Tibial artery (tissue), 4 donors: ENCODE measurements at places on chromosomes 5 and 9.

DNA sequence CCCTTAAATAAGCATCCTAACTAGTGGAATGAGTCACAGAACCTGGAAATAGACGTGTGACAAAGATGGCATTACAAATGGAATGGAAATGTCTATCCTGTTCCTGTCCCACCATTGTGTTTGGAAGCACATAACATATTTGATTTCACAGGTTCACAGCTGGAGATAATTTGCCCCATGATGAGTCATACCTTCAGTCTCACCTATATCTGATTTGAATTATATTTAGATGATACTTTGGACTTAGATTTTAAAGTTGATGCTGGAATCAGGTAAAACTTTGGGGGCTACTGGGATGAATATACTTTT lies 92.5 kb downstream of the CEMIP2 start:
- DNase-seq, result no peak

GRCh38 chr5:4797445-4797844 lies 342.7 kb upstream of the ADAMTS16 start:
- no peak for DNase-seq

DNA sequence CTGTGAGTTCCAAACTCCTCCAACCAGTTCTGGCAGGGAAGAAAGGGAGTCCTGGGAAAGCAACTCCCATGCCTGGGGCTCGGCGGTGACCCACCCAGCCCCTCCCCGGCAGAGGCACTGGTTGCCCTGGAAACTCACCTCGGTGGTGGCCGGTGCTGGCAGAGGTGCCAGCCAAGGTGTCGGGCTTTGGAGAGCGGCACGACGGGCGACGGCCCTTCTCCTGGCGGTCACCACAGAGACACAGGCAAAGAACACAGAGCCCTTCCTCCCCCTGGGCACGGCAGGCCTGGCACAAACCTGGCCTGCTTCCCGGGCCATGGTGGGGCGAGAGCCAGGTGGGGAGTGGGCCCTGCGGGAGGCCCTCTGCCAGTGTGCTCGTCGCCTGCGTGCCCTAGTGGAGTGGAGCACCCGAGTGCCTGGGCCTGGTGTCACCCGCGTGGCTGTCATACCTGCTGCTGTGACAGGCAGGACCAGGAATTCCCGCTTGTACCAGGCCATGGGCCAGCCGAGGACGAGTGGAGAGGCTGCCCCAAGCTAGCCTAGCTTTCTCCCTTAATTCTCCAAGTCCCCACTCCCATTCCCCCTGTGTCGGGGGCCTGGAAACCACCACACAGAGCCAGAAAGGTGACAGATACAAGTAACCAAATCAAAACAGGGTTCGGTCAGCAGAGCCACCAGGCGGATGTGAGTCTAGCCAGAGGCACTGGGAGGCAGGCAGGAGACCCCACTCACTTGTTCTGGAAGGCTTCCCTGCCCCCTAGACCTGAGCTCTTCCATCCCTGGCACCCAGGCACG lies 8.2 kb upstream of the RALGDS start:
- no peak for DNase-seq

DNA sequence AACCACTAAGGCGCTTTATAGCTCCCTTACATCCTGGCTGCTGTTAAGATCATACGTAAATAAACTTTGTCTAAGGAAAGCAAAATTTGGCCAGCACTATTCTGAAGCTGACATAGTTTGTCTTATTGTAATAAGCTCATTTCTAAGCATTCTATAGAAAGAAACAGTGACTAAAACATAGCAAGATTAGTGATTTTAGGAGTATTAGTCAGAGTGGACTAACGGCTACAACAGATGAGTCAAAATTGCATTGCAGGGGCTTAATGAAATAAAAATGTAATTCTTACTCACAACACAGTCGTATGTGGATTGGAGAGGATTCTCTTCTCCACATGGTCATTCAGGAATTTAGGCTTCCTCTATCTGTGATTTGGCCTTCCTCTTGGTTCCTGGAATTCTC lies 347.6 kb downstream of the GADD45G start:
- no peak for DNase-seq

- no peak for DNase-seq
Observed at GRCh38 chr5:58469896-58470295, 10.0 kb upstream of the PLK2 start.

DNA sequence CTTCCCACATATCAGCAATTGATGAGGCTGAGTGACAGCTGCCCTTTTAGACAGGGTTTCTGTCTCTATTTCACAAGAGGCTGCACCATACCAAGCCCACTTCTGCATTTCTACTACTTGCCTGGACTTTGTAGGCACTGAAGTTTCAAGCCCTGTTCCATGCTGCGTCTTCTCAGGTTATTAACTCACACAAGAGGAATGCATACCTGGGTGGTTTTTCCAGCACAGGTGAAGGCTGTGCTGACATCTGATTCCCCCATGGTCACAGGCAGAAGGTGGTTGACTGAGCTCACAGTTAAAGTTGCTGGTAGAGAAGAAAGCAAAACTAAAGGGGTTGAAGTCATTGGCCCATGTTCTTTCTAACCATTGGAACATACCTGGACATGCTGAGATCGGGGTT lies 86.6 kb downstream of the MAMDC2 start:
- no peak for DNase-seq

DNA sequence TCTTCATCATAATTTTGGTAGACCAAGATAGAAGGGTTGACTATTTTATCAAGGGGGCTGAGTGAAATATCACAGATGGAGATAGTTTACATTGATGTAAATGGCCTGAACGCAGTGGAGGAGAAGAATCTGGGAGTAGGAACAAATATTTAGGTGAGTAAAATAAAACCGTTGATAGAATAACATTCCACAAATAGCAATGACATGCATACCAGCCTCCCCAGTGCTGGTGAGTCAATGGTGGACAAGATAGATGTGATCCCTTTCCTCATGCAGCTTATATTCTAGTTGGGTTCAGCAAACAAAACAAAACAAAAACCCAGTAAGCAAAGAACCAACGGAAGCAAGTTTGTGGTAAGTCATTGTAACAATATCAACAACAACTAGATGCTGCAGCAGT lies 385.2 kb downstream of the FAM170A start:
- DNase-seq, result no peak

DNA sequence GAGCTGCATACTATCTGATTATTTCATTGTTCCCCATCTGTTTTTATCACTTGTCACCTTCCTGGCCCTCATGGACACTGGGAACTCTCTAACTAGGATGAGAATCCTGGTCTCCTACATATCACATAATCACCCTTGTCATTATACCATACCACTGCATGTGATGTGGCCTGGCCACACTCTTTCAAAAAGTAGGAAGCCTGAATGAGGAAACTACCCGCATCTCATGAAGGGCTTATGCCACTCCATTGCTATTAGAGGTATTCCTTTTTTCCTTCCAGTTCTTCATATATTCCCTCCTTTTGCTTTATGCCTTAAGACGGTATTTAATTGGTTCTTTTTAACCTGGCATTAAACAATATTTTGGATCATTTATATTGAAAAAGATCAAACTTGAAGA lies 1341.4 kb upstream of the NUDT12 start:
- no peak for DNase-seq

DNA sequence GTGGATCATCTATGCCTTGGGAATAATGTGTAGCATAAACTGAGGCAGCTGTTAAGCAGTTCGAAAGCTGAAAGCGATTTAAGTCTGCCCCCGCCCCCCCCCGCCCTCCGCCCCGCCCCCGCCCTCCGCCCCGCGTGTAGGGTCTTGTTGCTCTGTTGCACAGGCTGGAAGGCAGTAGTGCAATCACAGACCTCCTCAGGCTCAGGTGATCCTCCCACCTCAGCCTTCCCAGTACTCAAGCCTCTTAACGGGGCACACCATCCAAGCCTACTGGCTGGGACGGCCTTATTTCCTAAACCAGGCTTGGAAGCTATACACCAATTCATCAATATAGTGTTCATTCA lies 945 bp downstream of the ANKDD1B start:
- no peak for DNase-seq

- DNase-seq, result no peak
Observed at GRCh38 chr5:109567374-109568044, 122.2 kb upstream of the MAN2A1 start.

- DNase-seq, result no peak
Observed at GRCh38 chr5:76225336-76225735, 142.2 kb downstream of the SV2C start.

DNA sequence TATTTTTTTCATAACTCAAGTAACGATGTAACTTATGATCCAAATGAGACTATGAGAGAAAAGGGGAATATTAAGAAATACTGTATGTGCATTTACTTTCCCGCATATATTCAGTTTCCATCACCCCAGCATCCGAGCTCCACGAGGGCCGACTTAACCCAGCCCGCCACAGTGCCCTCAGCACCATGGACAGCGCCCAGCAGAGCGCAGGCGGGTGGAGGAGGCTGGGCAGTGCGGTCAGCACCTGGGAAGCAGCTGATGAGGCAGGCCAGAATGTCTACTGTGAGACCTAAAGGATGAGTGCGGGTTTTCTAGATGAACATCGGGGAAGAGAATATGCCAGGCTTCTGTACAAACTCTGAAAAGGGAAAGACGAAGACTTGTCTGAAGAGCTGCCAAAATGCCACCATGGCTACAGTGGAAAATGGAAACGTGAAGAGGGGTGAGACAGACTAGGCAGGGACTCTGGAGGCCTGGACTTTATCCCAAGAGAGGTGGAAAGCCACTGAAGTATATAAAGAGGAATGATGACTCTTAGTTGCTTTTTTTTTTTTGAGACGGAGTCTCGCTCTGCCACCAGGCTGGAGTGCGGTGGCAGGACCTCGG lies 34.5 kb upstream of the MED27 start:
- peak; percentile 62 for DNase-seq

DNA sequence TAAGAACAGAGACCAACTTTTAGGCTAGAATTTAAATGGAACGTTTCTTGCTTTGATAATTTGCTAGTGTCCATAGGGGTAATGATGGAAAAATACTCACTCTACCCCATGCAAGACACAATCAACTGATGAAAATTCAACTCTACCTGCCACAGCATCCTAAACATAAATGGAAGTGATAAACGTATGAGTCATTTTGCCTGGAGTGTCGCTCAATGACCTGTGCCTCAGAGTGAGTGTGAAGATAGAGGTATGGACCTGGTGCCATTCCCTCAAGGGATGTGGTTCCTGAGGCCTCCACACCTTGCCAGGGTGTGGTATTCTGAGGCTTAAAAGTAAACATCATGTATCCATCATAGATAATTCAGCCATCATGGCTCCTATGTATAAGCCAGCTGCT lies 14.0 kb downstream of the ARL14EPL start:
- DNase-seq, result no peak

DNA sequence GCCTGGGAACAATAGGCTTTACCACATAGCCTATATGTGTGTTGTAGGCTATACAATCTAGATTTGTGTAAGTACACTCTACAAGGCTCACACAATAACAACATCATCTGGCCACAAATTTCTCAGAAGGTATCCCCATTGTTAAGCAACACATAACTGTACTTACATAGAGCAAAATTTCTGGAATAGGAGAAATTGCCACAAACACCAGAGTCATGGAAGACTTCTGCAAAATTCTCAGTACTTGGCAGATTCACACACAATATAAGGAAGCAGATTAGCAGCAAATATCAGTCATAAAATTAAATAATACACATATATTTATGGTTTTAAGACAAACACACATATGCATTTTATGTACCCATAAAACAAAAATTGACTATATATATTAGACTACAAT lies 16.4 kb downstream of the GNAQ start:
- no peak for DNase-seq

DNA sequence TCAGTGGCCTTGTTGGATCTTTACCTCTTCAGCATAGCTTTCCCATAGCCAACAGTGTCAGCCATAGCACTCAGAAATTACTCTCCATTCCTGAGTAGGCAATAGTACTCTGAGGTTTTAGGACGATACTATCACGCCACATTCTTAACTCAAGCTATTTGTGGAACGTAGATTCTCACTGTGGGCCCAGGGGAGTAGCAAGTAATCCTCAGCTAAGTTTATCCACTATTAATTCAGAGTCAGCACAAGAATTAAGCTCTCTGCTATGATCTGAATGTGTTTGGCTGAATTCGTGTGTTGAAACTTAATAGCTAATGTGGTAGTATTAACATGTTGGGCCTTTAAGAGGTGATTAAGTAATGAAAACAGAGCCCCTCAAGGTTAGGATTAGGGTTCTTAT lies 858.8 kb upstream of the NUDT12 start:
- DNase-seq, result no peak

DNA sequence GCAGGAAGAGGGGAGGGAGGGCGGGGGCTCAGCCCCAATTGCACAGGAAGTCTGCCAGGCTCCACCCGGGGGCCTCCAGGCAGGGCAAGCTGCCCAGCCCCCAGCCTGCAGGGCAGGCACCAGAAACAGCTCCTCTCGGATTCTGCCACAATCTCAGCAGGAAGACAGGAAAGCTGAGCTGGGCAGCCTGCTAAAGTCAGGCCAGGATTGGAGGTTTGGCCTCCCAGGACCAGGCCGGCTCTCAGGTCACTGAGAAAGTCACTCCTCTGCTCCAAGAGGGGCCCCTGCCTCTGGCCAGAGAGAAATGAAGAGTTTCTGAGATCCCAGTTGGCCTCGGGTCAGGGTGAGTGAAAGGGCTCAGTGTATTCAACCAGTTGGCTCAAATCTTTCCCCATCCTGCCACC lies 54.6 kb upstream of the STXBP1 start:
- DNase-seq, result no peak

- no peak for DNase-seq
Observed at GRCh38 chr5:132689513-132689912, 15.7 kb downstream of the IL4 start.

GRCh38 chr5:86880785-86881492 lies 263.2 kb downstream of the COX7C start:
- DNase-seq, result no peak

DNA sequence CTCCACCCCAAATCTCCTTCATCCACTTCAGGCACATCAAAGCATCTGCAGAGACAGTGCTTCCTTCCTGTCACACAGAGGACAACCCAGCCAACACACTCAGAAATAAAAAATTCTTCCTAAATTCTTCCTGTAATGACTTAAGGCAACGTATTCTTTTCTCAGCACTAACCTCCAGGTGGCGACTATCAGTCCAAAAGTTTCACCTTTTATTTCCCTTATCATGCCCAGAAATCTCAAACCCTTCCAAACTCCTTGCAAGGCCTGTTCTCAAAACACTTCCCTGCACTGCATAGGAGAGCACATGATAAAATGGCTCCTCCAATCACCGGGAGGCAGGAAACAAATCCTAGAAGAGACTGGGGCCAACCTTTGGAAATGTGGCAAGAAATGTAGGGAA lies 35.1 kb downstream of the SLIT3 start:
- DNase-seq, result no peak

DNA sequence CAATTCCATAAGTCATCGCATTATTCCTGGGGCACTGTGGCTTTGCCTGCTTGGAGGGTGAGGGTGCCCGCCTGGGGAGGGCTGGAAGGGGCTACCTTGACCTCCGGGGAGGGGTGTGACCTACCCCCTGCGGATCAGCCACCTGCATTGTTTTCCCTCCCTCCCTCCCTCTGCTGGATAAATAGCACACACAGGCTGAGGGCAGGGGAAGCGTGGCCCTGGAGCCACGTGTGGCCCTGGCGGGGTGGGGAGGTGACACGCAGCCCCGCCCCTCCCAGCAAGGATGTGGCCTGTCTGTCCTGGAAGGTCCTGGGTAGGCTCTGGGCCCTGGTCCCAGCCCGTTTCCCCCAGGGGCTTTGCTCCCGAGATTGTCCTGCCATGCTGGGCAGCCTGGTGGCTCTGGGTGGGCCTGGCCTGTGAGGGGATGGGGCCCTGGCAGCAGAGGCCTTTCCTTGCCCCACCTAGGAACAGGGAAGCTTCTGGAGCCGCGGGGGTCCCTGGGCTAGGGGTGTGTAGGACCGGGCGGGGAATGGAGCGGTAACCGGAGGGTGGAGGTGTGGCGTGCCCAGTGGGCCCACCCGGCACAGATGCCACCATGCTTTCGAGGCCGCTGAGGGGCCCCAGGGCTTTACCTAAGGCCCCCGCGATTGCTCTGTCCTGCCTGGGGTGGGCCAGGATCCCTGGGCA lies 33.4 kb downstream of the RXRA start:
- DNase-seq, result no peak
